ENCODE measurements at places on chromosomes 7 and 10. TPM values are rescaled to one million over a fixed set of nuclear protein-coding genes. Genes with fewer than 3 reads are reported as not detected.

Gene MICALL2
- not detected for polyA plus RNA-seq

- DNase-seq = peak; percentile 62
Measured at GRCh38 chr7:26156451-26157420, 4.7 kb downstream of the NFE2L3 start.

Gene AKR1C8
- not detected for polyA plus RNA-seq

GRCh38 chr7:157475095-157475494 is 138.3 kb downstream of the DNAJB6 start:
- no peak for DNase-seq

Gene TMEM213
- not detected for polyA plus RNA-seq

Gene GIMAP8
- not detected for polyA plus RNA-seq

GRCh38 chr10:96287392-96288105 is 16.2 kb upstream of the BLNK start:
- DNase-seq = peak; percentile 80

GRCh38 chr10:60848126-60848525 is 69.8 kb downstream of the CDK1 start:
- no peak for DNase-seq

DNA sequence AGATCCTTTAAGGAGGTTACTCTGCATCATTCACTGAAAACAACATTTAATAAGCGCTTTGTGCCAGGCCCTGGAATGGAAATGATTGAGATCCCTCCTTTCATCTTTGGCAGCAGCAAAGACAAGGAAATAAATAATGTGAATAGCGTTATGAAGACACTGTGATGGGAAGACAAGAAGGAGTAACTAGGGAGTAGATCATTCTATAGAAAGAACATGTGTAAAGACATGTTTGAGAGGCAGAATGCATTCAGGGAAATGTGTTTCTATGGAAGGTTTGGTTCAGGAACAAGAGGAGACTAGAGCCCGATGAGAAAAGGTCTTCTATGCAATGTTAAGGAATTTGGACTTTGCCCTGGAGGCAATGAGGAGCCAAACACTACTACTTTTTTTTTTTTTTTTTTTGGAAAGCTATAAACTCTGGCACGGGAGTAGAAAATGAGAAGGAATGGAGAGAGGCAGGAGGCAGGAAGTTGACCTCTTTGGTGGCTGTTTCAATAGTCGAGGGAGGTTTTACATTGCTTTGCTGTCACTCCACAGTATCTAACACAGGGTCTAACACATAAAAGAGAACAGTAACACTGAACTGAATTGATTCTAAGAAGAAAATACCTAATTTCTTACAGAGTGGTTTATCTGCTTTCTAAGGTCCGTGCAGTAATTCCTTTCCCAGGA is 44.9 kb downstream of the SMURF1 start:
- no peak for DNase-seq

Gene TMEM273
- polyA plus RNA-seq = 2.4 TPM

DNA sequence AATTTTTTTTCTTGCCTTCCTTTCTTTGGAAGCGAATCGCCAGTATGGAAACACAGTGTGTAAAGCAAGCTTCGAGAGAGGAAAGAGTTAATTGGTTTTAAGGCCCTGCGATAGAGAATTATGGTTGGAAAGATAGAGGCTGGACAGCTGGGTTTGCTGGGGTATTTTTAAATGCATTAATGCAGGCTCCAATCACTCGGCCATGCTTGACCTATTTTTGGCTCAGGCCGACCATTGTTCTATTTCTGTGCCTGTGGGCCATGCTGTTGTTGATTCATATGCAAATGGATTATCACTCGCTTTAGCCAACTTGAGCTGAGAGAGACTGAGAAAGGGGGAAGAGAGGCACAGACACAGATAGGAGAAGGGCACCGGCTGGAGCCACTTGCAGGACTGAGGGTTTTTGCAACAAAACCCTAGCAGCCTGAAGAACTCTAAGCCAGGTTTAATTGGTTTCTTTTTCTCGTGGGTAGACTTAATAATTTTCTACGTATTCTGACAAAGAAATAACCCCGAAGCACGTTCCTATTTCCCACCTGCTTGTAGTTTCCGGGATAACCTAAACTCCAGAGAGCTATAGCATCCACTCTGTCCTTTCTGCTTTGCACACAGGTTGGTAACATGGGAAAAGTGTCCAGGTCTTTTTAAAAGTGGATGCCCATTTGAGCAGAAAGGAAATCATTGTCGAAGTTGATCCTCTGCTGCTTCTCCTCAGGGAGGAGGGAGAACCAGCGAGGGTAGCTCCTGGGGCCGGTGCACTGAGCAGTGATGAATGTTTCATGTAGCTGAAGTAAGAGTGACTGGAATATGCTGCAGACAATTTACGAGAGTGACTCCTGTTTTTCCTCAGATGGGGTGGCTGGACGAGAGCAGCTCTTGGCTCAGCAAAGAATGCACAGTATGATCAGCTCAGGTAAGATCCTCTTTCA is at the start of gene HDAC9:
TSS of gene HDAC9 (plus strand) at position 338 of the 929 bp plus-strand sequence. CDS start at position 892, 554 bp downstream.
- DNase-seq = peak; percentile 63

- DNase-seq = no peak
Measured at GRCh38 chr7:158133515-158134271, 453.9 kb downstream of the PTPRN2 start.

DNA sequence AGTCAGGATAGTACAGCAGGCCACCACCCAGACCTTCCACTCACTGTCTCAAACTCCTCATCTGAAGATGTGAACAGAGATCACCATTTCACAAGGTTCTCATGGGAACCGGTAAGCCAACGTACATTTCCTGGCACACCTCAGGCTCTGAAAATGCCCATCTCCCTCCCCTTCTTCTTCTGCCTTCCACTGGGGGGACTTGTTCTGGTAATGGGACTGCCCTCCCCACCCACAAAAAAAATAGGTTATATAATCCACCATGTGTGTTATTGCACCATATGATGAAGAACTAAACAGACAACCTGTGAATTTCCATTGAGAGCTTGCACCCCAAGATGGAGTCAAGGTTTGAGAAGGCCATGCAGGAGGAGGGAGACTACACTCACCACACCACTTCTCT is 42.1 kb upstream of the IKZF1 start:
- DNase-seq = no peak

DNA sequence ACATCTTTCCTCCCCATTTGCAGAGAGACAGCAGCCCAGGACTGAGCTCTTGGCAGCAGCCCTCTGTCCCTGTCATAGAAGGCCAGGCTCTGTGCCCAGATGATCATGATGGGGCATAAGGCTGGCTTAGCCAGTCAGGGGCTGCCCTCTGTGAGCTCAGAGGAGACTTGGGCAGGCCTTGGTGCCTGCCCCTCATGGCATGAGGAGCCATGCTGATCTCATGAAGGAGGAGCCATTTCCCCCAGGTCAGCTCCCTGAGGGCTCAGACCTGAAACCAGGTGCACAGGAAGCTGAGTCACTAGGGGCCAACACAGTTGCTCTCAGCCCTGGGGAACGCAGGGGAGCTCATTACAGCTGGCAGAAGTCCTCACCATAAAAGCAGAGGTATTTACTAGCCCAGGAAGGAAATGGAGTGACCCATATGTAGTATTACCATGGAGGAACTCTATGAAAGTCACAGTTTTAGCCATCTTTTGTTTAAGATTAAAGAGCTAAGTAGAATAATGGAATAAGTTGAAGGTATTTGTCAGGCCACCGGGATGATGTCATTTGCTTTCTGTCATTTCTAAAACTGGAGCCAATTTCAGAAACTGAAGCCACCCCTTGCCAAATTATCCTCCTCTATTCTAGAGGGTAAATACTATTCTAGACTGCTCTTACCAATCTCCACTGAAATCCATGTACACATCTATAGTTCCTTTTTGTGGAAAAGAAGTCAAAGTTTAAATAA is 362.4 kb upstream of the ZNF32 start:
- no peak for DNase-seq

DNA sequence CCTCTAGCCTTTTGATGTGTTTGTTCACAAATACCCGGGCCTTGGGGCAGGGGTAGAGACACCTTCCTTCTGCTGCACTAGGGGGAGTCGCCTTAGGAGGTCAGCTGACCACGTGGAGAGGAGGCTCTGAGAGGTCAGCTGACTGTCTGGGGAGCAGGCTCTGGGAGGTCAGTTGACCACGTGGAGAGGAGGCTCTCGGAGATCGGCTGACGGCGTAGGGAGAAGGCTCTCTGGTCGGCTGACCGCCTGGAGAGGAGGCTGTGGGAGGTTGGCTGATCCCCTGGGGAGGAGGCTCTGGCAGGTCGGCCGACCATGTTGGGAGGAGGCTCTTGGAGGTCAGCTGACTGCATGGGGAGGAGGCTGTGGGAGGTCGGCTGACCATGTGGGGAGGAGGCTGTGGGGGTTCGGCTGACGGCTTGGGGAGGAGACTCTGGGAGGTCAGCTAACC is 59.6 kb upstream of the LYZL1 start:
- no peak for DNase-seq

DNA sequence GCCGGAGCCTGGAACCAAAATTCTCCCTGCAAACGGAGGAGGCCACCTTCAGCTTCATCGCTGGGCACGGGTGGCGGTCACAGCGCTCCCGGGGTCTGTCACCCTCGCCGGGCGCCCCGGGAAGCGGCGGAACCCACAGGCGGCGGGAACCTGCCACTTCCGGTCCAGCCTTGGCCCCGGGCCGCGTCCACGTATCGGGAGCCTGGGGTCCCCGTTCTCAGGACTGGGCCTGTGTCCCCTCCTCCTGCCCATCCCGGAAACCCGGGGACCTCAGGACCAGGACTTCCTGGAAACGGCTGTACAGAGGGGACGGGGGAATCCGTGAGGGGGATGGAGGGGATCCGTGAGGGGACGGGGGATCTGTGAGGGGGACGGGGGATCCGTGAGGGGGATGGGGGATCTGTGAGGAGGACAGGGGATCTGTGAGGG is 25.4 kb downstream of the PDGFA start:
- no peak for DNase-seq

Gene CPN1
- not detected for polyA plus RNA-seq

DNA sequence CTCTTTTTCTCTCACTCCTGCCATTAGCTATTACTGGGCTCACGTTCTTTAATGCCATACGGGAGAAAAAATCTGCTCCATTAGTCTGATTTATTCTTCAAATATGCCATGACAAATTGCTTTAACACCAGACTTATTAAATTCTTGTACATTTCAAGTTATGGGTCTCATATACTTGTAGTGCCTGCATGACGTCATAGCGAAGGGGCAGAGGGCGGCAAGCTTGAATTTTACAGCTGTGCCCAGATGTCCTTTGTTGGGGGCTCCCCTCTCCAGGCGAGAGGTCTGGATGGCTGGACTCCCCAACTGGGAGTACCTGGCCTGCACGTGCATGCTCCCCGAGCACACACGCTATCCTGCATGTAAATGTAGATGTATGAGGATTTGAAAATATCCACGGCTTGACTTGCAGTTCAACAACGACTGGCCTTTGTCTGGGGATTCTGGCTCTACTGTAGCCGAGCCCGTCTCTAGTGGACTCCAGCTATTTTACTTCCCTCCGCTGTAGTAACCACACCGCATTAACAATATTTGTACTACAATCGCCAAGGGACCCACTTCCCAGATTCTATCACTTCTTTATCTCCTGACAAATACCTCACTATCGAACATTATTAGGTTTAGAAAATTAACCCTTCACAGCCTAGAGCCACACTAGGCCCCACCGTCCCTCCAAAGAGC is 79.5 kb downstream of the EBF3 start:
- DNase-seq = no peak

DNA sequence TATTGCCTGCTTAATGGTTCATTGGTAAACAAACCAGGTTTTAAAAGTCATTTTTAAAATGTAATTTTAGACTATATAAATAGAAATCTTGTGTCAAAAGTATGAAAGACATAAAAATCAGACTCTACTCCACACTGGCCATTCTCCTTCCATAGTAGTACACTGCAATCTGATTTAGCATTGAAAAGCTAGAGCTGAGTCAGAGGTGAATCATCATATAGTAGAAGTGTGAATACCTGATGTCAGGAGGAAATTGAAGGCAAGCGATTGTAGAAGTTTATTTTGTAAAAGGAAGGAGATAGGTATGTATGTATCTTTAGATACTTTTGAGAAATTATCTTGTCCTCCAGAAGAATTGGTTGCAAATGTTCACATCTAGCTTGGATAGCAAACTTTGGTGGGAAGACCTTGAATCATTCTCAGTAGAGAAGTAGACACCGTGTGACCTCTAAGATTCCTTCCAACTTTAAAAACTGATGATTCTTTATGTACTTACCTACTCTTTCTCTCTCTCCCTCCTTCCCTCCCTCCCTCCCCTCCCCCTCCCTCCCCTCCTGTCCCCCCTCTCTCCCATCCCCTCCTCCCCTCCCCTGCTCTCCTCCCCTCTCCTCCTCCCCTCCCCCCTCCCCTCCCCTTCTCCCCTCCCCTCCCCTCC is 88.1 kb downstream of the BTAF1 start:
- no peak for DNase-seq

Gene GPR158
- not detected for polyA plus RNA-seq

- no peak for DNase-seq
Measured at GRCh38 chr10:89263091-89263490, 11.5 kb upstream of the LIPA start.

Measured in naive B cell (primary cell).